Stimulated activated CD8-positive, alpha-beta memory T cell treated with anti-CD3 and anti-CD28 coated beads, Interleukin-15, amount 100 ng/mL, for 48 hours (primary cell): ENCODE measurements at places on chromosomes 7 and 10.

- DNase-seq, result no peak
These were observed 297.8 kb upstream of the SEMA3A start for GRCh38 chr7:84492098-84493034.

DNA sequence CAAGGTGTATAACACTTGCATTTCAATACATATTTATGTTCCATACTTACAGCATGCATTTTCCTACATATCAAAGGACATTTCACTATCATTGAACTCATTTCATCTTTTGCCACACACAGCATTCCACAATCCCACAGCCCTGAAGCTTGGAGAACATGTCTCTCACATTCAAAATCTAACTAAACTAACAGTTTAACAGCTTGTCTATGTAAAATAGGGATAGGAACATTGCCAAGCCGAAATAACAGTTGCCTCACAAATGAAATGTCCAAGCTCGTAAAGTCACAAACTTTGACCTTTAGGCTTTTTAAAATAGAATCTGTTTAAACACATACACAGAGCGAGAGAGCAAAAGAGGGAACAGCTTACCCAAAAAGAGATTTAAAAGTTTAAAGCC, 65.3 kb downstream of the HGF start:
- no peak for DNase-seq

- DNase-seq, result no peak
These were observed 201.8 kb downstream of the DYNC1I1 start for GRCh38 chr7:95974108-95974507.

DNA sequence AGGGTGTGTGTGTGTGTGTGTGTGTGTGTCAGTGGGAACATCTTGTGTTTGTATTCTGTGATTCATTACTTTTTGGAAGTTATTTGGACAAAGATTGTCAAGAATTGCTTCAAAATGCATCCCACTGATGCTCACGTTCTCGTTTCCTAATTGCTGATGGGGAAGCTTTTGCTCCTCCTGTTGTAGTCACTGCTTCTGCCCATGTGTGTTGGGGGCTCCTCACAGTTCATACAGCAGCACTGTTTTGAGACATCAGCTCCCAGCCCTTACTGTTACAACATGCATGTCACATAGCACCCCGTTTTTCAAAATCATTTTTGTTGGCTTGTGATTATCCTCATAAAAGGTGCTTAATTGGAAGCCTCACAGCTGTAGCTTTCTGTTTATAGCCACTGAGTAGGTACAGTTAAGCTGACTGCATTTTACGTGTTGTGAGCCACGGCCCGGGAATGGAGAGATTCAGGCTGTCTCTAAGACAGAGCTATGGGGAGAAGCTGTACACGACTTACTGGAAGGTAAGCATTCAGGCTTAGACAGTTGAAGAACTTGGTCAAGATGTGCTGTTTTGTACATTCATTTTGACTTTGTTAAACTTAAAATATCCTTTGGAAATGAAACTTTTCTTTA, 87.4 kb downstream of the BICC1 start:
- DNase-seq, result no peak

- DNase-seq, result no peak
These were observed 1.7 kb downstream of the SH3PXD2A start for GRCh38 chr10:103853428-103854264.

GRCh38 chr10:34186745-34187144, 628.4 kb downstream of the PARD3 start:
- no peak for DNase-seq

GRCh38 chr7:150620061-150620460, 12.1 kb downstream of the GIMAP6 start:
- no peak for DNase-seq

- no peak for DNase-seq
These were observed 289.7 kb downstream of the FRMD4A start for GRCh38 chr10:14040787-14041631.

DNA sequence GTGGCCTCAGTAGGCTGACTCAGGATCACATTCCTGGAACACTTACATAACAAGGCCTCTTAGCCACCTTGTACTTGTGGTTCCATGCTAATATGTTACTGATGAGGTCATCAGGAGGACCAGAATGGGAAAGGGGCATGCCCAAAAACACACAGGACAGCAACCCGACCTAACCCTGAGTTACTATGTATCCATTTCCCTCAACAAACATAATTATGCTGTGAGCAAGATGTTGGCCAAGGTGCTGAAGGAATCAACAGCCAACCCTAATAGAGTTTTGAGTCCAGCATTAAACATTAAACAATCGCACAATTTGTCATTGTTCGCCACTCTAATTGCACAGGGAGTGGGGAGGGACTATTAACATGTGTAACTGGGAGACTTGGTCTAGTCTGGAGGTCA, 129.4 kb downstream of the PLPP4 start:
- DNase-seq, result no peak

DNA sequence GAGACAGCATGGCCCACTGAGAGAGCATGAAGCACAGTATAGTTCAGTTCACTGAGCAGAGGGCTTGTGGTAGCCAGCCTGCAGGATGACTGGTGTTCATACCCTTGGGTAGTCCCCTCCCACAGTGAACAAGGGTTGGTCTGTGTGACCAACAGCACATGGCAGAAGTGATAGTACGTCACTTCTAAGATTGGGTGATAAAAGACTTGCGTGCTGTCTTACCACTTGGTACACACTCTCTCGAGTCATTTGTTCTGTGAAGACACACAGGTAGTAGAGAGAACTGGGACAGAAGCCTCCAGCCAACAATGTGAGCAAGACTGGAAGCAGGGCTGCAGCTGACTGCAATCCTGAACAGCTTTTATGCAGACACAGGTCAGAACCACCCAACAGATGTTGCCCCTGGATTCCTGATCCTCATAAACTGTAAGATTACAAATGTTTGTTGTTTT, 14.6 kb downstream of the EPC1 start:
- peak; percentile 70 for DNase-seq

DNA sequence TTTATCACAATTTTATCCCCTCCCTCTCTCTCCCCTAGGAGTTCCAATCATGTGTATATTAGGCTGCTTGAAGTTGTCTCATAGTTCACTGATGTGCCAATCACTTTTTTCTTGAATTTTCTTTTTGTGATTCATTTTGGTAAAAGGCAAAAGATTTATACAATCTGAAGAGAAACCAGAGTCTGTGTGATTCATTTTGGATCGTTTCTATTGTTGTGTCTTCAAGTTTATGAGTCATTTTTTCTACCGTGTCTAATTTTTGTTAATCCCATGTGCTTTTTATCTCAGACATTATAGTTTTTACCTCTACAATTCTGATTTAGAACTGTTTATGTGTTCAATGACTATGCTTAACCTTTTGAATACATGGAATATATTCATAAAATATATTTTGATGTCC, 483.9 kb upstream of the AUTS2 start:
- DNase-seq, result no peak

DNA sequence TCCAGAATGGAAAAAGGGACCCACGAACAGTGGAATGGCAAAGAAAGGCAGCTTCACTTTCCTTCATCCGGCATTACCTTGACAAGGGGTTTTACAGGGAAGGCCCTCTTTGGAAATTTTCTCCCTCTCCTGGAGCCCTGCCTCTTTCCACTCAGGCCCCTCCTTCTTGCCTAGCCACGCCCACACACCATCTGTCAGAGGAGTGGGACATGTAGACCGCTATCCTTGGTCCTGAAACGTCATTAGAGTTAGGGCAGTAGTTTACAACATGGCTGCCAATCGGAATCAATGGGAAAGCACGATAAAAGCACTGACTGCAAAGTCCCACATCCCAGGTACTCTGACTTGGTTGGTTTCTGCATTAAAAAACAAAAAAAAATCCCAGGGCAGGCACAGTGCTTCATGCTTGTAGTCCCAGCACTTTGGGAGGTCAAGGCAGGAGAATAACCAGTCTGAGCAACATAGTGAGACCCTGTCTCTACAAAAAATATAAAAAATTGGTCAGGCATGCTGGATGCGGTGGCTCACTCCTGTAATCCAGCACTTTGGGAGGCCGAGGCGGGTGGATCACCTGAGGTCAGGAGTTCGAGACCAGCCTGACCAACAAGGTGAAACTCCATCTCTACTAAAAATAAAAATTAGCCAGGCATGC, 96.4 kb downstream of the MARCHF5 start:
- no peak for DNase-seq

DNA sequence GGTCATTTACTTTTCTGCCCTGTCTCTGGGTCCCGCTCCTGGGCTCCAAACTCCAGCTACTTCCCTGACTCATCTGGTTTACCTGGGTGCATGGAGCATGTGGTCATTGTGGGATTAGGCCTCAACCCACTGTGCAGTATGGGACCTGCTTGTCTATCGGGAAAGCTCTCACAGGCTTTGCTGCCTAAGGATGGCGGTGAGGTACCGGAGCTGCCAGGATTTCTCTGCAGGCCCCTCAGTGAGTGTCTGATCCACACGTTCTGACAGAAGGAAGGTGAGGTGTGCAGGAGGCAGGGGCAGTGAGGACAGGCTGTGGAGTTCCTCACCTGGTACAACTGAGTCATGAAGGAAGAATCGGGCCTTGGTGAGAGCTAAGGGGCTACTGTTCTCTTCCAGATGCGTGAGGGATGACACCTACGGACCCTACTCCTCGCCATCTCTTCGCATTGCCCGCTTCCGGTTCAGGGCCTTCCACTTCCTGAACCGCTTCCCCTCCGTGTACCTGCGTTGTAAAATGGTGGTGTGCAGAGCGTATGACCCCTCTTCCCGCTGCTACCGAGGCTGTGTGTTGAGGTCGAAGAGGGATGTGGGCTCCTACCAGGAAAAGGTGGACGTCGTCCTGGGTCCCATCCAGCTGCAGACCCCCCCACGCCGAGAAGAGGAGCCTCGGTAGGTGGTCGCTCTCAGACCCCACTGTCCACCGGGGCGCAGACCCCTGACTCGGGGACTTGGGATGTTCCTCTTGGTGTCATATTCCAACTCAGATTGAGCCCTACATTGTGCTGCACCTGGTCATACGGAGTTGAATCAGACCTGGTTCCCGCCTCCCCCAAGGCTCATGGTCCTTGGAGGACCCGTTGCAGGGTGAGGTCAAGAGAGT, 56.7 kb downstream of the C10orf120 start:
- DNase-seq, result no peak

GRCh38 chr10:113274176-113274829, 278.6 kb upstream of the HABP2 start:
- DNase-seq, result no peak

DNA sequence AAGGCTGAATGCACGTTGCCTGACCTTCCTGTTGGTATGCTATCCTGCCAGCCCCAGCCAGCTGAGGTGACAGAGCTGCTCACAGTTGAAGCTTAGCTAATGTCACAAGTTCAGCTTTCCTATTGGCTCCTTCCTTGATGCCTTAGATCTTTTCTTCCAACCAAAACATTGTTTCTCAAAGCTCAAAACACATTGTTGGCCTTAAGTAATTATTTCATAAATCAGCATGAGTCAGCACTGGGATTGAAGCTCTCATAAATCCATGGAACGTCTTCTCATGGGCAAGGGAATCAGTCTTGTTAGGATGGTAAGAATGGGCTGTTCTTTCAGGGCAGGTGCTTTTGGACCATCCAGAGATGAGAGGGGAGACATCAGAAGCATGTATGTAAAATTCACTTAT, 128.1 kb upstream of the SAMD8 start:
- no peak for DNase-seq

DNA sequence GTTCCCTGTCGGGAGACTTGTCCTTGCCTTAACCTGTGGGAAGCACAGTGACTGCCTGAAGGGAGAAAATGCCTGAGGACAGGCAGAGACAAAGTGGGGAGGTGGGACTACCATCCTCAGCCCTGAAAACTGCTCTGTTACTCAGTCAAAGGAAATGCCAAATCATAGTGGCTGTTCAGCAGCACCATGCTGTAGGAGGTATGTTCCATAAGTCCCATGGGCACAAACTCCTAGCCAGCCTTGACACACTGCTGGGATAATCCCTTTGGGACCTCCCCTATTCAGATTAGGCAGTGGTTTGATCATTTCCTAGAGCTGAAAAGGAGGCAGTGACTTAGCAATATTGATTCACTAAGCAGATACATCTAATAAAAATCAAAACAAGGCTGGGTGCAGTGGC, 80.1 kb downstream of the MCU start:
- DNase-seq, result no peak

- DNase-seq, result no peak
These were observed 61.8 kb upstream of the SP4 start for GRCh38 chr7:21365866-21366624.

DNA sequence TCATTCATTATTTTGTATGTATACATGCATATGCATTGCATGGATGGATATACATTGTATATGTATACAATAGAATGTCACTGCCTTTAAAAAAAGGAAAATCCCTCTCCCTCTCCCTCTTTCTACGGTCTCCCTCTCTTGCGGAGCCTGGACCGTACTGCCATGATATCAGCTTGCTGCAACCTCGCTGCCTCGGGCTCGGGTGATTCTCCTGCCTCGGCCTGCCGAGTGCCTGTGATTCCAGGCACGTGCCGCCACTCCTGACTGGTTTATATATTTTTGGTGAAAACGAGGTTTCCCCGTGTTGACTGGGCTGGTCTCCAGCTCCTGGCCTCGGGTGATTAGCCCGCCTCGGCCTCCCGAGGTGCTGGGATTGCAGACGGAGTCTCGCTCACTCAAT, 24.4 kb downstream of the IPMK start:
- DNase-seq, result no peak

DNA sequence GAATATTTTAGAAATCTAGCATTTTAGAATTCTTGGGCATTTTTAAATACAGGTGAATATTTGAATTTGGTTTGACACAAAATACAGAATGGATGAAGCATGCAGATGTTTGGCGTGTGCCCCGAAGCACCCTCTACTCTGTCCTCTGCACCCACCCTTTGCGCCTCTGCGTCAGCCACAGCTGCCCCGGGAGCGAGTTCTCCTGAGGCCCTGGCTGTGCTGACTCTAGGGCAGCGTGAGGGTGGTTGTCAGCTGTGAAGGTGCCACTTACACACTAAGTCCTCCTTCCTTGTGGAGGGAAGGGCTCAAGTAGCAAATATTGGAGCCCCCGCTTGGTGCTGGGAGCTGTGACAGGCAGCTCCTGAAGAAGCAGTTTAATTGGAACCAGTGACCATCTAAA, 48.4 kb downstream of the DAGLB start:
- DNase-seq, result no peak

DNA sequence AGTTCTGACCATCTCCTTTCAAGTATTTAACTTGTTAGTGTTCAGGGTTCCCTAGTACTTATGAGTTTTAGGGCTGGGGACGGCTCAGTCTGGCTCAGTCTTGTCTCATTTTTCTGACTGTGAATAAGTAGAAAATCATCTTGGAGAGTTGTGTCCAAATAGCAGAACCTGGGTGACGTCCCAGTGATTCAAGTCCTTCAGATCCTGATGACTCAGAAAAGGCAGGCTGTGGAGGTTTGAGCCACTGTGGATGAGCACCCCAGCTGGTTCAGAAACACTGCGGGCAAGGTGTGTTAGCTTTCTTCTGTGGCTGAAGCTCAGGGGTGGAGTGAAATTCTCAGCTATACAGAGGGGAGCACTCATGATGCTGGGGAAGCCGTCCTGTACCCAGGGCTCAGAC, 154.4 kb upstream of the NPY start:
- DNase-seq, result no peak

- DNase-seq, result no peak
These were observed 101.5 kb upstream of the ANKRD1 start for GRCh38 chr10:91022390-91022789.

- DNase-seq, result no peak
These were observed 214.8 kb downstream of the POU6F2 start for GRCh38 chr7:39192476-39192875.
